ENCODE measurements at places on chromosomes 12 and 14.

- DNase-seq: no peak
Observed at GRCh38 chr12:64318605-64319004, 72.0 kb downstream of the C12orf56 start.

GRCh38 chr12:14219156-14219555 is 146.3 kb upstream of the ATF7IP start:
- no peak for DNase-seq

- DNase-seq: no peak
Observed at GRCh38 chr12:82486524-82487235, 128.4 kb downstream of the METTL25 start.

- no peak for DNase-seq
Observed at GRCh38 chr12:96879301-96879700, 27.8 kb upstream of the NEDD1 start.

- DNase-seq: no peak
Observed at GRCh38 chr12:22480016-22480415, 64.3 kb downstream of the C2CD5 start.

DNA sequence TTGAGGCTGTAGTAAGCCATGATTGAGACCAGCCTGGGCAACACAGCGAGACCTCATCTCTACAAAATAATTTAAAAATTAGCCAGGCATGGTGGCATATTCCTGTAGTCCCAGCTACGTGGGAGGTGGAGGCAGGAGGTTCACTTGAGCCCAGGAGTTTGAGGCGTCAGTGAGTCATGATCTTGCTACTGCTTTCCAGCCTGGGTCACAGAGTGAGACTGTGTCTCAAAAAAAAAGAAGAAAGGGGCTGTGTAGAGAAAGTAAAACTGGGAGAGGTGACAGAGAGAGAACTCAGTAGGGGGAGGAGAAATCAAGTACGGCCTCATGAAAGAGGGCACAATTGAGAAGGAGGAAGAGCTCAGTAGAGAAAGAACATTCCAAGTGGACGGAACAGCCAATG is 12.4 kb downstream of the TECPR2 start:
- no peak for DNase-seq

DNA sequence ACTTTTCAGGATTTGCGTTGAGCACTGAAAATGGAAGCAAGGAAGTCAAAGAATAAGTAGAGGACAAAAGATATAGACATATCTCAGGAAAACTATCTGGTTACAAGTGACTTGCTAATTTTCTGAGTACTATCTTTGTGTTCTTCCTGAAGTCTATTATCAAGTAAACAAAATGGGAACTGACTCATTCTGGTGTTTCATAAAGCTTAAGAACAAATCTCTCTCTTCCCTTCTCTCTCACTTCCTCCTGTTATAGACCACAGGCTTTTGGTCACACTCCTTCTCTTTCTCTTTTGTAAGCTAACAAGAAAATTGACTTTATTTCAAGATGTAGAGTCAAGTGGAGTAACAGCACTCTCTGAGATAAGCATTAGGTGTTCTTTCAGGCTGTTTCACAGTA is 406.6 kb upstream of the SYT1 start:
- DNase-seq: no peak

DNA sequence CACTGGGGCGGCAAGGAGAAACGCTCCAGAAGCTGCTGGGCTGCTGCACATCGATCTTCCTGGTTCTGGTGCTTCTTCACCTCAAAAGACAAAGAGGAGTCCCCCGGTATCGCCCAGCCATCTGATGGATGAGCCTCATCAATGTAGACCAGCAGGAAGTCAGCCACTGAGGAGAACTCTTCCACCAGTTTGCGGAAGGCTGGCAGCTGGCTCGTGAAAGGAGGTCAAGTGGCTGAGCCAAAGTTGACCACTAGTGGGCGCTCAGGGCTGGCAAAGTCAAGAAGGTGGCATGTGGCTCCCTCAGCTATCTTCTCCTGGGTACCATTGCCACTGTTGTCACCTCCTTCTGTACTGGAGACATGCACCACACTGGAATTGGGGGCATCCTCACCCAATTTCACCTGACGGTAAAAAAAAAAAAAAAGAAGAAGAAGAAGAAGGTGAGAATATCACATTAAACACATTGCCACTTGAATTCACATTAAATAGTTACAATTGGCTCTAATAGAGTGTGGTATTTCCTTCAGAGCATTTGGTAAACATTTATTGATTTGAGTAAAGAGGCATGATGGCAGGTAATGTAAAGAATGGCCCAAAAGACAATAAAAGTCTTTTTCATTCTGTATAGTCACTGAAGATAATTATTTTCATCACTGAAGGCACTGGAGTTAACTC is 8.3 kb downstream of the DIO2 start:
- DNase-seq: no peak

GRCh38 chr14:68420350-68420749 is 372.5 kb downstream of the ZFP36L1 start:
- no peak for DNase-seq

GRCh38 chr12:132436791-132437251 is 53.1 kb upstream of the FBRSL1 start:
- no peak for DNase-seq

- no peak for DNase-seq
Observed at GRCh38 chr14:20630340-20631022, 11.0 kb downstream of the OR6S1 start.

GRCh38 chr12:13368431-13368830 is 171.9 kb downstream of the EMP1 start:
- DNase-seq: no peak

- no peak for DNase-seq
Observed at GRCh38 chr12:19572920-19573558, 133.7 kb downstream of the AEBP2 start.
